ENCODE measurements at places on chromosomes 3 and 15.

- DNase-seq: no peak
Observed at GRCh38 chr3:115415246-115415996, 207.9 kb upstream of the GAP43 start.

- no peak for DNase-seq
Observed at GRCh38 chr3:161025911-161026310, 79.2 kb downstream of the B3GALNT1 start.

GRCh38 chr3:54004335-54004734 lies 112.7 kb upstream of the SELENOK start:
- no peak for DNase-seq

DNA sequence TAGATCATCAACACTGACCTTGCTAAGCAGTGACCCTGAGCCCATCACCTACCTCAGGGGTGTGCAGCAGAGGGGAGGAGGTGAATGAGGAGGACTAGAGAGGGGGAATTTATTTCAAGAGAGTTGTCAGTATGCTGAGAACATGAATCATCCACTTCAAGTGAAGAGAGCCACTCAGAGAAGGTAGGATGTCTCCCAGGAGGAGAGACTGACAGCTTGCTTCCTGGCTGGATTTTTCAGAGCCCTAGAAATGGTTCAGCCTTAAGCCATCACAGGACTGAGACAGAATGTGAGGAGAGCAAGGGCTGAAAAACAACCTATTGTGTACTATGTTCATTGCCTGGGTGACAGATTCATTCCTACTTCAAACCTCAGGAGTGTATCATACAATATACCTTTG lies 34.8 kb downstream of the CCNL1 start:
- DNase-seq: no peak

GRCh38 chr3:54159917-54160316 lies 37.6 kb downstream of the CACNA2D3 start:
- DNase-seq: no peak

DNA sequence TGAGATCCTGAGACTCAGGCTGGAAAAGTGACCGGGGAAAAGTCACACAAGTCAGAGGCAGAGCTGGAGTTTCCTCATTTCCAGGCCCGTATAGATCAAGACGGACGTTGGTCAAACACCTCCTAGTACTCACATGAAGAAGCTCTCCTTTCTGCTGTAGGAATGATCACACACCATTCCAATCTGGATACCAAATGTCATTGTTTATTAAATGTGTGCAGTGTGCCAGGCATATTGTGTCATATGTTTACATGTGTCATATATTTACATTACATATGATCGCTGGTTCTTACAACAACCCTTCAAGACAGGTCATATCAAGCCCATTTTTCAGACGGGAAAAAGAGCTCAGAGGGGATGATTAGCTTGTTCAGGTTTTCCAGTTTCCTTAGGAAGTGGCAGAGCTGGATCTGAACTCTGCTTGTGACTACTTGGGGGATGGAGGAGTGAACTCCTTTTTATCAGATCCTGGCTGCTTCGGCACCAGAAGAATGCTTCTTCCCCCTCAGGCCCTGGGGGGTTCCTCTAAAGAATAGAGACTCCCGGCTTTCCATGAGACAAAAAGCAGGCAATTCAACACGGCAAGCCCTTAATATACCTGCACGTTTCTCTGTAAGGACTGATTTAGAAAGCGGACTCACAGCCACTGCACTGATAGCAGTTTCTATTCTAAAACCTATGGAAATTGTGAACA lies 41.9 kb downstream of the FAM43A start:
- no peak for DNase-seq

- DNase-seq: peak; percentile 76
Observed at GRCh38 chr3:108489776-108490175, 20.6 kb downstream of the MYH15 start.

- DNase-seq: no peak
Observed at GRCh38 chr3:111652492-111653180, 57.5 kb upstream of the ZBED2 start.

DNA sequence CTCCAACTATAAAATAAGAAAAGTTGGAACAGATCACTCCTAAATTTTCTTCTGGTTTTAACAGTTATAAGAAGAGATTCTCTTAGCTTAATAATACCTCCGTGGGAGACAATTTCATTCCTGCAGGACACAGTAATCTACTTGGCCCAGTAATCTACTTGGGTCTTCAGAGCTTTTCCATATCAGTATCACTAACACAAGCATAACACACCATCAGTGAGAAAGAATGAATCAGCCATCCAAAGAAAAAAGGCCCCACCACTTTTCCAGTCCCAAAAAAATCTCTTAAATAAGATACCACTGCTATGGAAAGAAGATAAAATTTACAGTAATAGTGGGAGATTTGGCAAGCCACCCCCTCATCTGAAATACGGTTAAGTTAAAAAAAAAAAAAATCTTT lies 20.2 kb downstream of the SIN3A start:
- DNase-seq: peak; percentile 16

- no peak for DNase-seq
Observed at GRCh38 chr3:172437713-172438112, 10.5 kb downstream of the GHSR start.

GRCh38 chr3:108035751-108036150 lies 55.1 kb downstream of the CD47 start:
- DNase-seq: no peak

- peak; percentile 74 for DNase-seq
Observed at GRCh38 chr3:121894301-121894990, at the start of gene SLC15A2. SLC15A2 (plus strand) TSS chr3:121894401; CDS start chr3:121894477, 76 bp downstream.

- no peak for DNase-seq
Observed at GRCh38 chr3:72721683-72722381, 126.4 kb downstream of the SHQ1 start.
